ENCODE measurements at places on chromosomes 7 and 10. TPM values are rescaled to one million over a fixed set of nuclear protein-coding genes. Genes with fewer than 3 reads are reported as not detected.
A peak's percentile ranks its signal among the peaks of the same experiment; 100 is the strongest.

Gene WNT8B
- total RNA-seq, result not detected

GRCh38 chr7:105202616-105203015 is 186.1 kb downstream of the SRPK2 start:
- no peak for DNase-seq

DNA sequence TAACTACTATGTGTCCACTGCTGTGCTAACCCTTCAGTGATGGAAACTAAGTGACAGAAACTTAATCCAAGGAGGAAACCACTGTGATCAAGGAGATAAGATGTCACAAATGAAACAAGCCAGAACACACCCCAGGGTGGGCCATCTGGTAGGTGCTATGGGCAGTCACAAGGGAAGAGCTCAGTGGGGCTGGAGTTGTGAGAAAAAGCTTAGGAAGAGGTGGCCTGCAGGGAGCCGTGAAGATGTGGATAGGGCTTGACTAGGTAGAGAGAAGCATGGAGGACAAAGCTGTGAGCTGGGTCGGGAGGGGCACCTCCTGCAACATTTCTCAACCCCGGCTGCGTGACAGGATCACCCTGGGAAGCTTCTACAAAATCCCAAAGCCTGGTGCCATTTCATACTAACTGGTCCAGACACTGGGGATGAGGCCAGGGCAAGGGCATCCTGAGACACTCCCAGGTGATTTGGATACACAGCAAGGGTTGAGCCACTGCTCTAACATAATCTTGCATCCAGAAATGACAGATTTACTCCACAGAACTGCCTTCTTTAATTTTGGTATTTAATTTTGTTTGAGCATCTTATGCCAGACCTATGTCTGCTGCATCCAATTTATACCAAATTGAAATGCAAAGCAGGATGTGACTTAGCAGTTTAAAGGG is 69.3 kb downstream of the OSBPL3 start:
- no peak for DNase-seq

Gene KNDC1
- total RNA-seq, result 0.32 TPM

Gene EPO
- not detected for total RNA-seq

DNA sequence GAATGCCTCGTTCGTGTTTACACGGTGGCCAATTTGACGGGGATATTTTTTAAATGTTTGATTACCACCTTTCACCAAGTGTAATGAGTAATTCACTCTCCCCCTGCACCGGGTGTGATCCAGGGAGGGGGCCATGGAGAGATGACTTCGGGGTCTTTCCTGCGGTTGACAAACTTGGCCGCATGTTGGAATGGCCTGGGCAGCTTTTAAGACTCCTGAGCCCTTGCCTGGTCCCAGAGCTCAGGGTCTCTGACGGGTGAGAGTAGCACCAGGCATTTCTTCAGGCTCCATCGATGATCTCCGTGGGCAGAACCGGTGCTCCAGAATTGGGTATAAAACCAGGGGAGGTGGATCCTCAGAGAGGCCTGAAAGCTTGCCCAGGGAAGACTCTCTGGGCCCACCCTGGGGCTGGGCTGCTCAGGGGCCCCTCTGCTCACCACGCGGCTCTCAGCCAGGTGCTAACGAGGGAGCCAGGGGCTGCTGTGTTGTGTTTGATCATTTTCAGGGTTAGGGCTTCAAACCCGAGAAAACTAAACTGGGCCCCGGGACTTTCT is 882 bp downstream of the ZNF282 start:
- peak; percentile 25 for DNase-seq

DNA sequence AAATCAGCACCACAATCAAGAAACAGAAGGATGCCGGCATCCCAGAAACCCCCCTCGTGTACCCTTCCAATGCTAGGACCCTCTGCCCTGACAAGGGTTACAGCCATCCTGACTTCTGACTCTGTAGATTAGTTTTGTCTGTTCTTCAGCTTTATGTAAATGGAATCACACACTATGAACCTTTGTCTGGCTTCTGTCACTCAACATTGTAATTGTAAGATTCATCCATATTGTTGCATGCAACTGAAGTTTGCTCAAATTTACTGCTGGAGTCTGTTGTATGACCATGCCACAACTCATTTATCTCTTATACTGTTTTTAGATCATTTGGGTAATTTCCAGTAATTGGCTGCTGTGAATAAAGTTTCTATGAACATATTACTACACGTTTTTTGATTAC is 8.4 kb downstream of the IKZF5 start:
- DNase-seq, result no peak

Gene INMT
- total RNA-seq, result 6.0 TPM

DNA sequence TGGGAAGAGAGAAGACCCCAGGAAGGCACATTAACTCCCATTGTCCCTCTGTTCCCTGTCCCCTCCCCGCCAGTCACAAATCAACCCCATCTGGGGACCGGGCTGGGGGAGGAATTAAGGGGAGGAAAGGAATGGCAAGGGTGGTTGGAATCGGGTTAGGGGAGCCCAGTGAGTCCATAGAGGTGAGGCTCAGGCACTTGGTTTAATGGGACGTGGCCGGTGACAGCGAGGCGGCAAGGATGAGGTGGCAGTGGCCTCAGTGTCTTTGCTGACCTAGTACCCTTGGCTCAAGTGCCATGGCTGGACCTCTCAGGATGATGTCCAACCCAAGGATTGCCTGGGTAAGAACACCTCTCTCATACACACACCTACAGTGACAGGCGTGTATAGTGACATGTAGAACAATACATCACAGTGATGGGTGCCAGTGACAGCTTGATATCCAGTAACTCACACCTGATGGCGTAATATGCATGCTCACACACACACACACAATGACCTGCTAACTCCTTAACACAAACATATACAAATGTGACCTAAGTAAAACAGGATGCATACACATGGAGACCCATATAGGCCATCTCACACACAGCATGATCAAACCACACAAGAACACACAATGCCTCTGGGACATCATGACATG is 12.3 kb downstream of the KCNIP2 start:
- DNase-seq, result no peak

Gene PDK4
- 27.6 TPM for total RNA-seq

DNA sequence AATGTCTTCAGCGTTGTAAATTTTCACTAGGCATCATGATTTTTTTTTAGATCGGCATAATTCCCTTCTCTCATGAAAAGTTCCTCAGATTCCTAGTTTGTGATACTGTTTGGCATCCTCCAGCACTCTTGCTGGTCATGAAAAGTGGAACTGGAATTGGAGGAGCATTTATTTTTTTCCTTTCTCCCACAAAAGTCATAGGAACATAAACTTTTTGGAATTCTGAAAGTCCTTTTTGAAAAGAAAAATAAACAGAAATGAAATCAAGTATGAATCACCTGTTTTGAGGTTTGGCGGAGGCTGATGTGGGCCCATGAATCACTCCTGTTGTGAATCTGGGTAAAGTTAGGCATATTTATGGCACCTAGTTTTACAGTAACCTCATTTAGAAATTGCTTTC is 17.7 kb downstream of the CACNB2 start:
- no peak for DNase-seq

DNA sequence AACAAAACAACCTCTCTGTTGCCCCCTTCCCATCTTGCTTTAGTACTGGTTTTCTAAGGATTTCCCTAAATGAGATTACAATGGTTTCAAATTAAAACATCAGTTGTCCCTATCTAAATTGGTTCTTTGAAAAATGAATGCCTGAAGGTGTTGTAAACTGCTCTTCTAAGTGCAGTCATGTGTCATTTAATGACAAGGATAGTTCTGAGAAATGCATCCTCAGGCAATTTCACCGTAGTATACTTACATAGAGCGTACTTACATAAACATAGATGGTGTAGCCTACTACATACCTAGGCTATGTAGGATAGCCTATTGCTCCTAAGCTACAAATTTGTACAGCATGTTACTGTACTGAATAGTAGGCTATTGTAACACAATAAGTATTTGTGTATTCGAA is 278.1 kb downstream of the MAGI2 start:
- DNase-seq, result no peak

GRCh38 chr7:35906191-35906908 is 105.5 kb downstream of the SEPTIN7 start:
- peak; percentile 69 for DNase-seq
